Right ventricle myocardium superior (tissue), 1 donor: ENCODE measurements at places on chromosomes 3 and 15.
A peak's percentile ranks its signal among the peaks of the same experiment; 100 is the strongest.

- no peak for DNase-seq
Observed at GRCh38 chr3:69126999-69127398, 4.6 kb upstream of the LMOD3 start.

GRCh38 chr3:42961633-42962032 is 17.5 kb upstream of the GASK1A start:
- no peak for DNase-seq

DNA sequence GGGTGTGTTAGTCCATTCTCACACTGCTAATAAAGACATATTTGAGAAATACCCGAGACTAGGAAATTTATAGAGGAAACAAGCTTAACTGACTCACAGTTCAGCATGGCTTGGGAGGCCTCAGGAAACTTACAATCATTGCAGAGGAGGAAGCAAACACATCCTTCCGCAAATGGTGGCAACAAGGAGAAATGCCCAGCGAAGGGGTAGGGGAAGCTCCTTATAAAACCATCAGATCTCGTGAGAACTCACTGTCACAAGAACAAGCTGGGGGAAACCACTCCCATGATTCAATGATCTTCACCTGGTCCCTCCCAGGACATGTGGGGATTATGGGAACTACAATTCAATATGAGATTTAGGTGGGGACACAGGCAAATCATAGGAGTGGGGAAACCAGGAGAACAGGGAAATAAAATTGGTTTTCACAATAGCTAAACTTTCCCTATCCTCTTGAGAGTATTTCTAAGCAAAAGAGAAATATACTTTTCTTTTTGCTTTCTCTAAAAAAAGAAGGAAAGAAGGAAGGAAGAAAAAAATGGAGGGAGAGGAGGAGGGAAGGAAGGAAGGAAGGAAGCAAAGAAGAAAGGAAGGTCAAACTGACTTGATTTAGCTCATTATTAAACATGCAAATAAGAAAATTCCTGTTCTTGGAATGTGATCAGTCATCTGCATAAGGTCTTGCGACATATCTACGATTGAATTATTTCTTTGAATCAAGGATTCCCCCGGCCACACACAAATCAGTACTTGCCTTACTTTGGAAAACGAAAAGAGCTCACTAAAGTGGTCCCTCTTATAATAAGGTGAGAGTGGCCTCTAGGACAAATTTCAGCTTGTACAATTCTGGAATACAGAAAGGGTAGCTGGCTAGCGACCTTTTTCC is 75.2 kb downstream of the LIPC start:
- DNase-seq, result no peak

- DNase-seq, result no peak
Observed at GRCh38 chr3:44208086-44208485, 33.6 kb upstream of the TOPAZ1 start.

- DNase-seq, result no peak
Observed at GRCh38 chr3:126067959-126068358, 16.0 kb downstream of the SLC41A3 start.

DNA sequence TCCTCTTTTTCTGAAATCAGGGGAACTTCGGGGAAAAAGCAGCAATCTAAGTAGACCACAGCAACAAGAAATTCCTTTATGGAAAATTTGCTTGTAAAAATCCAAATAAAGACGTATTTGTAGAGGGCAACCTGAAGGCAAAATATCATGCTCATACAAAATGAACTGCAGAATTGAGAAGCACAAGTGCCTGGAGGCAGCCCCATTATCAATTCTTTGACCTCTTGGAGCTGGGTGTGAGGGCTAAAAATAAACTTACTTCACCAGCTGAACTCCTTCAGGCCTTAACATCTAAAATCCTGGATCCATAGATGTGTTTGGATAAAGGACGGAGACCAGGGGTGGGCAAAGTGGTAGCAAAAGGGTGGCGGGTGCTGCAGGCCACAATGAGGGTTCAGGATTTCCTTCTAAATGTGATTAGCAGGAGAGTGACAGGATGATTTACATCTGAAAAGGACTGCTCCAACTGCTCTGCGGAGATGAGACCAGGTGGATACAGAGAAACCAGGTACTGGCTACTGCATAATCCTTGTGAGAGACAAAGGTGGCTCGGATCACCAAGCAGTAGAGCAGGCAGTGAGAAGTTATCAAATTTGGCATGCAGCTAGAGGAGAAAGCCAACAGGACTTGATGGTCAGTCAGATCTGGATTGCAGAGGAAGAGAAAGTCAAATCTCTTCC is 81.7 kb upstream of the TJP1 start:
- no peak for DNase-seq

DNA sequence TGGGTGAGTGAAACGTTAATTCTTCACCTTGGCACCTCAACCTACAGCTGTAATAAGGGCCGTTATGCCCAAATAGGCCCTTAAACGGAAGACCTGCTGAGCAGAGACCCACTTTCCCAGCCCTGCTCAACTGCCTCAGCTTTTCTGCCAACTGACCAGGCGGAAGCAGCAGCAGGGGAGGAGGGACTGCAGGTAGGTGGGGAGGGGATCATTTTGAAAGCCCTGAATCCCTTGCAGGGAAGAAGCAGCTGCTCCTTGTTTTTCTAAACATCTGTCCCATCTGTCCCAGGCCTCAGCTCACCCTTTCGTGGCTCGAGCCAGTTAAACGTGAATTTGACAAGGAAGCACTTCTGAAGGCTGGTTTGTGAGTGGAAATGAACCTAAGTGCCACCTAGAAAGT is 978 bp upstream of the CMC1 start:
- DNase-seq, result no peak

- peak; percentile 33 for DNase-seq
Observed at GRCh38 chr3:51703761-51704510, 2.9 kb upstream of the GRM2 start.

DNA sequence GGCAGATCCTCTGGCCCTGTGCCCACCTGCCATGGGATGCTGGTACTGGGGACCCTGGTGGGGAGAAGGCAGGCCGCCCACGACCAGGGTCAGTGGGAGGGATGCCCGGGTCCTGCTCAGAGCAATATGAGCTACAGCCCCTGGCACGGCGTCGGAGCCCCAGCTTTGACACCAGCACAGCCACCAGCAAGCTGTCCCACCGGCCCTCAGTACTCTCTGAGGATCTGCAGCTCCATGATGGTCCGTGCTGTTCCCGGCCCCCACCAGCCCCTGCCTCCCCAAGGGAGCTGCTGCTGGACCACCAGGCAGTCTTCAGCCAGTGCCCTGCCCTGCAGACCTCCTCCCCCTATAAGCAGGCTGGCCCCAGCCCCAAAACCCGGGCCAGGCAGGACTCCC is 11.5 kb downstream of the DISP2 start:
- DNase-seq, result no peak

- no peak for DNase-seq
Observed at GRCh38 chr3:29612536-29612935, 331.7 kb downstream of the RBMS3 start.
